T-helper 1 cell (primary cell): ENCODE measurements at places on chromosomes 12 and 14.
A peak's percentile ranks its signal among the peaks of the same experiment; 100 is the strongest.

GRCh38 chr12:98162906-98163678 lies 352.3 kb upstream of the TMPO start:
- no peak for DNase-seq

GRCh38 chr14:57820581-57820980 lies 45.3 kb downstream of the SLC35F4 start:
- no peak for DNase-seq

GRCh38 chr12:120381752-120382419 lies 12.9 kb upstream of the MSI1 start:
- DNase-seq, result no peak

- no peak for DNase-seq
Measured at GRCh38 chr14:101977311-101978071, 13.1 kb downstream of the DYNC1H1 start.

DNA sequence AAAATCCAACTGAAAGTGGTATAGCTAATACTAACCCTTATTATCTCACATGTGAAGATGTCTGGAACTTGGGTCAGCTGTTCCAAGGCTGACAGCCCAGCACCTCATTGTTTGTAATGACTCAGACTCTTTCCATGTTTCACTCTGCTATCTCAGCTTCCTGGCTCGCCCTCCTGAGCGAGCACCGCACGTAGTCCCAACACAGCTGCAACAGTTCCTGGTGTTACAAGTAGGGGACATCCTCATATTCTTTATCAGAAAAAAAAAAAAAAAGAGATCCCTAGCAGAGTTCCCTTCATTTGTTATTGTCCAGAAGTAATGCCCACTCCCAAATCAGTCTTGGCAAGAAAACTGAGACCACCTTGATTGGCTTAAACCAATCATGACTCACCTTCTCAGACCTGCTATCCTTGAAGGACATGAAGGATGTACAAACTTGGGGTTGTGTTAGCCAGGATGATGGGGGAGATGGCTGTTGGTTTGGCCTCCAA lies 92.5 kb downstream of the ADCK1 start:
- DNase-seq, result no peak

GRCh38 chr14:24298892-24299254 lies 707 bp downstream of the DHRS1 start:
- no peak for DNase-seq

- no peak for DNase-seq
Measured at GRCh38 chr14:72793156-72793939, 100.6 kb downstream of the DPF3 start.

GRCh38 chr14:61403411-61403810 lies 82.0 kb downstream of the PRKCH start:
- no peak for DNase-seq

GRCh38 chr12:41344776-41345470 lies 156.8 kb downstream of the PDZRN4 start:
- DNase-seq, result no peak

GRCh38 chr14:88129306-88130056 lies 124.5 kb downstream of the GPR65 start:
- DNase-seq, result peak; percentile 19

DNA sequence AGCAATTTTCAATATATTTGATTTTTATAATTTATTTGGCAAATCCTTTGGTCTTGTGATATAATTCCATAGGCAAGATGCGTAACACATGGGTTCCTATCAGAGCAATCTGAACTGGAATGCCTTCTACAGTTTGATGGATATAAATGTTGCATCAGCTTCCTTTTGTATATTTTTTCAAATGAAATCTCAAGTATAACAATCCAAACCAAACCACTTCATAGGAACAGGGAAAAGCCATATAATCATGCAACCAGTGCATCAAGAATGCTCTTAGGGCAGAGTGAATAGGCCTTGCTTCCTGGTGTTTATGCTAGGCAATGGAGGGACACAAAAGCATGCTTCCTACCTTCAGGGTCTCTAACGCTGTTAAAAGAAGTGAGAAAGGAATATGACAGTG lies 34.5 kb downstream of the EFCAB11 start:
- no peak for DNase-seq
